HT-29 (cell line): ENCODE measurements at places on chromosomes 1 and 21.

GRCh38 chr1:53220962-53221286 is 490 bp upstream of the CZIB start:
- DNase-seq: no peak

DNA sequence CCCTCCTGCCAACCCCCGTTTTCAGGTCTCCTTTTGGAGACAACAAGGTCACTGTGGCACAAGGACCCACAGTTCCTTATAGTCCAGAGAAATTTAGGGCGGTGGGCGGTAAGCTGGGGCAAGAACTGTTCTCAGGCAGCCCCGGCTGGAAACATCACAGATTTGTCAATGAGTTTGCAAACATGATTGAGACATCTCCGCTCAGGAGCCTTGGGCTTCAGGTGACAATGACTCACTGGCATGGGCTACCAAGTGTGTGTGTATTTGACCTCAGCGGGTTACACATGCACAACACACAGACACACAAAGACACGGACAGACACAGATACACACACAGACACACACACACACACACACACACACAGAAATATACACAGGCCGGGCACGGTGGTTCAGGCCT is 58.2 kb upstream of the ABCG1 start:
- no peak for DNase-seq

GRCh38 chr1:30314591-30314990 is 408.8 kb downstream of the MATN1 start:
- no peak for DNase-seq

- no peak for DNase-seq
Observed at GRCh38 chr1:1730870-1731269, 6.7 kb upstream of the CDK11A start.

- no peak for DNase-seq
Observed at GRCh38 chr1:204971517-204972336, 71.3 kb upstream of the CNTN2 start.

DNA sequence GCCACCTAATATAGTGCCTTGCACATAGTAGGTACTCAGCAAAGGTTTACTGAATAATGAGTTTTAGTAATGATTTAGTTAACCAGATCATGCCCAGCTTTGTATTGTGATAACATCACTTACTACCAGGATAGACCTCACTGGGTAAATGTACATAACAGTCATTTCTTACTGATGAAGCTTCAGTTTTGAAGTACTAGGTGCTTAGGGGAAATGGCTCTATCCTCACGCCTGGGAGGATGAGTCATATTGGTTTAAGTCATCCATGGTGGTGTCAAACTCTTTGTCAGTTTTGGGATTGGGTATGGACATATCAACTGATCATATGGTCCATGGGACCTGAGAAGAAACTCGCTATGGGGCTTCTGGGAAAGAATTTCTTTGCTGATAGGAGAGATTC is 90.6 kb upstream of the USP24 start:
- DNase-seq: no peak

- no peak for DNase-seq
Observed at GRCh38 chr1:187762118-187762517, 933.4 kb downstream of the PLA2G4A start.

- no peak for DNase-seq
Observed at GRCh38 chr1:152112101-152112884, 3.0 kb downstream of the TCHH start.

- no peak for DNase-seq
Observed at GRCh38 chr1:52814465-52814864, 28.1 kb upstream of the ZYG11A start.

DNA sequence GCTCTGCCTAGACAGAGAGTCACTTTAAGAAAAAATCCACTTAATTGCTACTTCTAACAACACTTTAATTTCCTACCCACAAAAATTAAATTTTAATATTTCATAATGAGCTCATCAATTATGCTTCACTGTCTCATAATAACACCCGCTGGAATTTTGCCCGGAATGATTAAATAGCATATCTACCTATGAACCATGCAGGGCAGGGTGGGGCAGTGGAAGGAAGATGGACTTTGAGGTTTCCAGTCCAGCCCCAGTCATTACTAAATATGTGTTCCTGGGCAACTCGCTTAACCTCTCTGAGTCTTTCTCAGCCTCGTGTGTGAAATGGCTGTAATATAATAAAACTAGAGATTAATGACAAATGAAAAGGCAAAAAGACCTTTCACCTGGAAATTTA is 32.8 kb upstream of the SLC45A1 start:
- DNase-seq: peak; percentile 75

DNA sequence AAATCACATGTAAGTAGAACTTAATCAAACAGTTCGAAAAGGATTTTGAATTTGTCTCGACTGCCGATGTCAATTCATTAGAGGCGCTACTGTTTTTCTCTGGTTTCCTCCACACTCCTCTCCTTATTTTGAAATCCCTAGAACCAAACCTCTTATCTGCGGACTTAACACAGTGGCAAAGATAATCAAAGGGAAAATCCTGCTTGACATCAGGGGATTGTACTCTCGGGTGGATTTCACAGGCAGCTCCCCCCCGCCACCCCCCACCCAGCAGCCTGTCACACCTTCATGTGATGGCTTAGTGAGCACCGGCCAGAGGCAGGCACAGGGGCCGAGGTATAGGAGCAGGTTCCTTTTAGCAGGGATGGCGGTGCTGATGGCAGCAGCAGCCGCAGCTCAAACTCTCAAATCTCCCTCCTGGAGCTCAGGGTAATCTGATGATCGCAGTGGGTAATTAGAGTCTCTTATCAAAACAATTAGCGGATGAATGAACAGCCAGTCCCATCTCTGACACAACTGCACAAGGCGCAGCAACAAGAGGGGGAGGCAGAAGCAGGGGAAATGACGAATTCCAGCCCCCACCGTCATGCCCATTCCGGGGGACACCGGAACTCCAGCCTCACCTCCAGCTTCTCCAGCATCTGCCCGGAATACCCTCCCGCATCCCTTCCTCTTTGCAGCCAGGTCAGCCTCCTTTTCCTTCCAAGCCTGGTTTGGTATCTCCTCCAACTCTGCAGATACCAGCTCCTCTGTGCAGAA is 80.3 kb downstream of the SSBP3 start:
- no peak for DNase-seq

GRCh38 chr1:41078616-41079015 is 57.1 kb upstream of the SLFNL1 start:
- no peak for DNase-seq

GRCh38 chr1:98034505-98034904 is 113.7 kb upstream of the DPYD start:
- no peak for DNase-seq

GRCh38 chr1:9472386-9473031 is 66.8 kb upstream of the SLC25A33 start:
- no peak for DNase-seq
